ENCODE measurements at places on chromosomes 12 and 14.
A peak's percentile ranks its signal among the peaks of the same experiment; 100 is the strongest.

GRCh38 chr14:24366413-24366720 is 1.6 kb upstream of the NFATC4 start:
- no peak for DNase-seq

DNA sequence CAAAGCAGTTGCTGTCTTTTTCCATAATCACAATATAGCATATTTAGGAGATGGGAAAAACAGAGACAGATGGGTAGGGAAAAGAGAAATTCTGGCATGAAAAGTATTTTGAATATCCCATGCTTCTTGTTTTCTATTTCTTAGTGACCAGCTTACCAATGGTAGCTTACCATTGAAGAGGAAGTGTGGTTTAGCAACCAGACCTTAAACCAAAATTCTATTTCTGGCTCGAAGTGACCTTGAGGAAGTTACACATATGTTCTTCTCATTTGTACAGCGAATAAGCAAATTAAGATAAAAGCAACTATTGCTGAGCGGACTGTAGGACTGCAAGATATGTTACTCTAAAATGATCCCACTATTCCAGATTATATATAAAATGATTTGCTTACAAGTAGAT is 82.9 kb downstream of the FGD4 start:
- no peak for DNase-seq

DNA sequence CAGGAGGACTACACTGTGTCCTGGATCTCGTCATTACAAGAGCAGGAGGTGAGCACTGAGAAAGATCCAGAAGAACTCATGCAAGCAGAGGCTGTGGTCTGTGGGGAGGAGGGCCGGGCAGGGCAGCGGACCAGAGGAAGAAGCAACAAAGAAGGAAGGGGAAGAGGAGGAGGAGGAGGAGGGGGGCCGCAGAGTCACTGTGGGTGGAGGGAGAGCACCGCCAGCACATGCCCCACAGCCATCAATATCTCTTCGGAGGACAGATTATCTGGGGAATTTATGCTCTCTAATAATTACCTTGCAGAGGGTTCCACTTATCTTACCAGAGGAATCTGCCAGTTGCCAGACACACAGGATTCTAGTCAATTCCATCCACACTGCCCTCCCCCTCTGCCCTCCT is 105.6 kb downstream of the DPF3 start:
- DNase-seq = no peak

GRCh38 chr14:63014621-63015020 is 30.6 kb downstream of the KCNH5 start:
- no peak for DNase-seq

DNA sequence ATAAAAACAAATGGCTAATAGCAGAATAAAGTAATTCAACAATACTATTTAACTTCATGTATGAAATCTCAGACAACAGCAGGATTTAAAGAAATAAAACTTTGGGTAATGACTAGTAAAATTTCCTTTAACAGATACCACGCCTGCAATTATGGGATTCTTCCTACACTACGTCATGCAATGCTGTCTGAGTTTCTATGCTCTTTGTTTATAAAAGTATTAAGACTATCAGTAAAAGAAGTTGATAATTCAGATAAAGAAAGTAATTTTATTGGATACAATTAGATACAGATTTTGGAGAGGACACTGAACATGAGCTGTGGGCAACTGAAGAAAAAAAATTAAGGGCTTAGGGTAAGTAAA is 308.4 kb upstream of the LRFN5 start:
- no peak for DNase-seq

- no peak for DNase-seq
Measured at GRCh38 chr14:97414718-97415098, 617.5 kb downstream of the VRK1 start.

DNA sequence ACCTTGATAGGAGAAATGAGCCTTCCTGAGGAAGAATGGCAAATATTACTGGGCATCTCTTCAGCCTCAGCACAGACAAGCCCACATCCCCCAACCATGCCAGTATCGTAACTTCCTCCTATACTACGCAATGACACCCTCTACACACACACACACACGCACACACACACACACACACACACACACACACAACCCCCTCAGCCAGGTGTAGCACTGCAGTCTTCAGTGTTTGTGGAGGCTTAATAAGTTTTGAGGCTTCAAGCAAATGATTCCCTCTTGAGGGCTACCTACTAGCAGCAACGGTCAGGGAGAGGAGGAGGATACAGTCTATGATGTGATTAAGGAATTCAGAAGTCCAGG is 1.6 kb downstream of the DGKA start:
- DNase-seq = peak; percentile 55

- DNase-seq = no peak
Measured at GRCh38 chr12:65997056-65997455, 133.5 kb downstream of the LLPH start.

GRCh38 chr14:75489480-75489837 is 32.8 kb upstream of the BATF start:
- DNase-seq = no peak

DNA sequence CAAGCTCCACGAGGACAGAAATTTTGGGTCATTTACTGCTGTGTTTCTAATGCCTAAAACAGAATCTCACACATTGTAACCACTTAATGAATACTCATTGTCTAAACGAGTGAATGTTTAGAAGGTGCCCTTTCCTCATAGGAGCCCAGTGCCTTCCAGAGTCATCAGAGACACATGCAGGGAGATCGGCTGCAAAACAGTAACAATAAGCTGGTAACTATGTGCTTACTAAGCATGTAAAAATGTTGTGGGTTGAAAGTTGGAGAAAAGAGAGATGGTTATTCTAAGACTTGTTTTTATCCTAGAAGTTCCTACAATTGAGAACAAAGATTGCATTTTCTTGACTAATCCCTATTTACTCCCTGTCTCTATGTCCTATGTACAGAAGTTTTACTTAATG is 7.4 kb downstream of the TESPA1 start:
- DNase-seq = no peak

GRCh38 chr14:99579120-99579836 is 24.7 kb downstream of the CCDC85C start:
- peak; percentile 82 for DNase-seq

GRCh38 chr12:110233212-110233903 is 47.7 kb upstream of the ATP2A2 start:
- peak; percentile 79 for DNase-seq

DNA sequence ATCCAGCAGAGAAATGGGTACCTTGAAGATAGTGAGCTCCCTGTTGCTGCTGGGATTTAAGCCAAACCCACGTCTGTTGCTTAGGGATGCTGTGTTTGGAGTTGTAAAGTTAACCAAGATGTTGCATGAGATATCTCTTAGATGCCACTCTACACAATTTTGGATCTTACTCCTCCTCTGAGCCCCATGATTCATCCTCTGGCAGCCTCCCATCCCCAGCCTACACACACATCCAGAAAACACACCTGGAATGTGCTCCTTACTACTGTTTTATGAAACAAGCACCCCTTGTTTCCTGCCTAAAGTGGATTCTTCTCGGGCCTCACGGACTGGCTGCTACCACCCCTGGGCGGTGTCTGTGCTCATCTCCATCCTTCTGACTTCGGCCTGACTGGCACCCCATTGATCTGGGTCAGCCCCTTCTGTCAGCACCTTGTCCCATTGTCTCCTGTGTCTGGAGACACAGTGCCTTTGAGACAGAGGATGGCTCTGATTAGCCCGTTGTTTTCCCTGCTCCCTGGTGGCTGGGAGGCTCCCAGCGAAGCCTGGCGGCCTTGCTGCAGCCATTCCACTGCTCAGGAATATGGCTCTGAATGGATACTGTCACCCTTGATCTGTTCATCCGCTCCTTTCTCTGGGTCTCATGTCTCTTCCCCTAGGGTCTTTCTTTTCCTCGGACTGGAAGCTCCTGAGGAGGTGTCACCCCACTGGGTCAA is 24.3 kb downstream of the TSPAN9 start:
- no peak for DNase-seq

DNA sequence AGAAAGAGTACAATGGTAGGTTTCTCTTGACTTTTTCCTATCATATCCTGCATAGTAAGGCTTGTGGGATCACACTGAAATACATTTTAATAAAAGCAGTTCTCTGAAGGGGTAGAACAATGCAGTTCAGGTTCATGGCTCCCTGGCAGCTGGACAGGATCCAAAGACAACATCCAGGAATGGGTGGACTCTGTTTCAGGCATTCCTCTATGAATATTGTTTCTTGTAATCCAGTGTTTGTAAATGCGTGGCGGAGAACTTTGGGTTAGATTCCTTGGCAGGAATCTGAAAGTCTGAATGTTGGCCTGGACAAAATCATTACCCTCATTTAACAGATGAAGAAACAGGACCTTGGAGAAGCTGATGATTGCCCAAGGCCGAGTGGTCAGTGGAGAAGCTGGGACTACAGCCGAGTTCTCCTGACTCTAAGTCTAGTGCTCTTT is 43.5 kb downstream of the SYNE2 start:
- no peak for DNase-seq

DNA sequence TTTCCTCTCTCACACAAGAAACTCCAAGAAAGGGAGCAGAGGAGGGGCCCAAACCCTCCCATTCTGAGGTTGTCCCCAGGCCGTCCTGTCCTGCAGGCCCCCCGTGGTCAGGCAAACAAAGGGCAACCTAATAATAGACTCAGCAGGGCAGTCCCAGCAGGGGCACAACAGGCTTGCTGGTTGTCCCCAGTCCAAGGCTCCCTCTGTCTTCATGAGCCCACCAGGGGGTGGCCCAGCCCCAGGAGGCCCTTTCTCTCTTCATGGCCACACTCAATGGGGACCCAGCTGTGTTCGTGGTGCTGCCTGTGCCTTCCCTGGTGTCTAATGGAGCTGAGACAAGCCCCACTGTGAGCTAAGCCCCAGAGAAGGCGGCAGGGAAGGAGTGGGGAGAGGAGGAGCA is 359.9 kb downstream of the ADGRD1 start:
- no peak for DNase-seq

GRCh38 chr14:77103951-77104350 is 5.9 kb downstream of the CIPC start:
- DNase-seq = no peak

DNA sequence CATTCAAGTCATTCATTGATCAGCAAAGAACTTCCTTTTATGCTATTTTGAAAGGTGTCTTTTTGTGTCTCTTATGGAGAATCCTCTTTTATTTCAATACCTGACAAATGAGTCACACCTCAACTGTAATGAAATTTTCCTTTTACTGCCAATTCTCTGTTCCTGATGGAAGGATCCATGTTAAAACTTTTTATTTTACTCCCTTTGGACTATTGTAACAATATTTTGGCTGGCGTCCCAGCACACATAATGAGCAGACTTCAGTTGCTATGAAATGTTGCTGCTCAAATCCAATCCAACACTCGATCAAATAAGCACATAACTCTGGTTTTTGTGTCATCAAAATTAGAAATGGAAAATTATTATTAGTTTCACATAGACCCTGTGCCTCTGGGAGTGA is 21.9 kb upstream of the SLC15A5 start:
- DNase-seq = no peak

GRCh38 chr12:6752167-6752920 is 597 bp downstream of the MLF2 start:
- DNase-seq = peak; percentile 62

DNA sequence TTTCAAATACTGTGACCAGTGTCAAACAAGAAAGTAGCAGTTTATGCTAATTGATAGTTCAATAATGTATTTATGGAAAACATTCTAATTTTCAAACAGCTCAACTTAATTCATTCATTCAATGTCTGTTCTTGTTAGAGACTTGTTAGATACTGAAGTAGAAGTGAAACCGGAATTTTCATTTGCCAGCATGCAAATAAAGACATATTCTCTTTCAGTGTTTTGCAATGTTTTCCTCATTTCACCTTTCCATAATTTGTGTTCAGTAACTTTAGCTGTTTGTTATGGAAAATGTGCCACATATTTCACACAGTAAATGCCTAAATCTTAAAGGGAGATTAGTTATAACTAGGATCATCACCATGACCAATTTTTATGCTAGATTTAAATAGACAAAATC is 21.2 kb downstream of the TAS2R50 start:
- no peak for DNase-seq

DNA sequence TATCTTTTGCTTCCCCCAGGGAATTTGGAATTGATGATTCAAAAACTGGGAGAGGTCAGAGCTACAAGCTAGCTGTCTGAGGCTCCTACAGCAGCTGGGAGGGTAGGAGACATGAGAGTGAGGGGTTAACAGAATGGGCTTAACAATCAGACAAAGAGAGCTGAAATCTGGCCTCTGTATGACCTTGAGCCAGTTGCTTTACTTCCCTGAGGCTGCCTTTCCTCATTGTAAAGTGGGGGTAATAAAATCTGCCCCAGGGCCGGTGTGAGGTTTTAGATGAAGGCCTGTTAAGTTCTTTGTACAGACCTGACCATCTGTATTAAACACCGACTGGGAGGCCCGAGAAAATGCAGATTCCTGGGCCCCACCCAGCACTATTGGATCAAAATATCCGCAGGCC is 164.3 kb upstream of the NOS1 start:
- no peak for DNase-seq

DNA sequence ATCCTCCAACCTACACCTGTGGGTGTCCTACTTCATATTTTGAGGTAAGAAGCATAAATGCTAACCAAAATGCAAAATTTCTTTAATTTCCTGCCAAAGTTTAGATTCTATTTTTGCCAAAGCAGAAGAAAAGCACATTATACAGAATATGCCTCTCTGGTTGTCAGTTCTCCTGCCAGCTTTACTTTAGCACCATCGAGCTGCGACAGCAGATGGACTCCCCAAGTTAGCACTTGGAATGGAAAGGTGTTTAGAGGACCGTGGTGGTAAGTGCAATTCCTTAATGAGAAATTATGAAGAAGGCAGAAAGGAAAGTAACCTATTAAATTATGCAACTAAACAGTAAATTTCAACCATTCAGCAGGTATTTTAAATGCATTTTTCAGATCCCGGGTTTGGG is 326.6 kb downstream of the RERGL start:
- DNase-seq = no peak

DNA sequence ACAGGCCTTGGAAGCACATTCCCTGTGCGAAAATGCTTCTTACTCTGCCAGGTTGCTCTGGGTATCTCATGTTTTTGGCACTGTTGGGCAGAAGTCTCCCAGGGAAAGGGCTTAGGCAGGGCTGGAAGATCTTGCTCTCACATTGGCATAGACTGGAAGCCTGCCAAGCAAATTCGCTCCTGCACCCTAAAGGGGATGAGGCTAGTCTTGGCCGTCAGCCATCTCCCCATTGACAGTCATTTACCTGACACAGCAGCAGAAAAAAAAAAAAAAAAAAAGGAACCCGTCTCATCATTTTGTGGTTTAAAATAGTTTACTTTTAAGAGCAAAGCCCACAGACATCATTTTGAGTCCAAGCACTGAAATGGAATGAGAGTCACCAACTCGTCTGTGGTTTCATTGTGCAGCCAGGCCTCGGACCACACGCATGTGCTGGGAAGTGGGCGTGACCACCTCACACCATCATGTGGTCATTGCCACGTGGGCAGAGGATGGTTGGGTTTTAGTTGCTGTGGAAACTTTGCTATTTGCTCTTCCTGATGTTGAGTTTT is 84.8 kb downstream of the NRXN3 start:
- no peak for DNase-seq

DNA sequence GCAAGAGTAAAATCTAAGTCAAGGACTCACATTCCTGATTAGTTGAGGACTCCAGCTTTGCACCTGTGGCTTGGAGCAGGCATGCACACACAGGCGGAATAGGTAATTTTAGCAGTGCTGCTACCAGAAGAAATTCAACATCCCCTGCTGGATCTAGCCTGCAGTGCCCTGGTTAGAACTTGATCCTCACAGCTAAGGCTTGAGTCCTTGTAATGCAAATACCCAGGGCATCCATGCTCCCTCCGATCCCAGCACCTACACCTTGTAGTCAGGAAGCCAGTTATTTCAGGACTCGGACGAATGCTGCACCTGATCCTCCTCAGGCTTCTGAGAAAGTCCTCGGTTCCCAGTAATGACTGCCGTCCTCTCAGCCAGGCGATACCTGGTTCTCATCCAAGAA is 309.0 kb upstream of the AMIGO2 start:
- DNase-seq = no peak

Data from large intestine (tissue), 12 donors.